ENCODE measurements at places on chromosomes 7 and 10. TPM values are rescaled to one million over a fixed set of nuclear protein-coding genes. Genes with fewer than 3 reads are reported as not detected.

The C7orf57 gene
- 0.44 TPM for total RNA-seq

The SPOCK2 gene
- total RNA-seq, result 205 TPM

The ZNF853 gene
- 0.91 TPM for total RNA-seq

The AOAH gene
- total RNA-seq, result 1.2 TPM

The ITPRID1 gene
- not detected for total RNA-seq

The VPS37D gene
- total RNA-seq, result not detected

GRCh38 chr10:91350651-91351081 is 59.5 kb upstream of the HECTD2 start:
- no peak for DNase-seq

GRCh38 chr10:2936816-2937215 is 130.5 kb upstream of the PFKP start:
- DNase-seq, result no peak

DNA sequence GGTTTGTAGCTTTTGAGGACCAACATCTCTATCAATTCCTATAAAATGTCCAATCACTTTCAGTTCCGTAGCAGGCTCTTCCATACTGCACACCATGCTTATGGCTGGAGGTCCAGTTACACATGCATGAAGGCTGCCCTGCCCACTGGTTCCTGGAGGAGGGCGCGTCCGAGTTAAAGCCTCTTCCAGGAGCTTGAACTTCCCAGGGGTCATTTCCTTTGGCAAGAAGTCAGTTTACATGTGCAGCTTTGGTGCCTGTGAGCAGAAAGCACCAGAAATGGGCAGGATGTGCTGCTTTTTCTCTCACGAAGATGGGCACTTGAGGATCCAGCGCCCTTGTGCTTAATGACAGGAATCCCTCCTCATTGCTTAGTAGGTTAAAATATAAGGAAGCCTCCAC is 17.6 kb upstream of the PHYH start:
- no peak for DNase-seq

DNA sequence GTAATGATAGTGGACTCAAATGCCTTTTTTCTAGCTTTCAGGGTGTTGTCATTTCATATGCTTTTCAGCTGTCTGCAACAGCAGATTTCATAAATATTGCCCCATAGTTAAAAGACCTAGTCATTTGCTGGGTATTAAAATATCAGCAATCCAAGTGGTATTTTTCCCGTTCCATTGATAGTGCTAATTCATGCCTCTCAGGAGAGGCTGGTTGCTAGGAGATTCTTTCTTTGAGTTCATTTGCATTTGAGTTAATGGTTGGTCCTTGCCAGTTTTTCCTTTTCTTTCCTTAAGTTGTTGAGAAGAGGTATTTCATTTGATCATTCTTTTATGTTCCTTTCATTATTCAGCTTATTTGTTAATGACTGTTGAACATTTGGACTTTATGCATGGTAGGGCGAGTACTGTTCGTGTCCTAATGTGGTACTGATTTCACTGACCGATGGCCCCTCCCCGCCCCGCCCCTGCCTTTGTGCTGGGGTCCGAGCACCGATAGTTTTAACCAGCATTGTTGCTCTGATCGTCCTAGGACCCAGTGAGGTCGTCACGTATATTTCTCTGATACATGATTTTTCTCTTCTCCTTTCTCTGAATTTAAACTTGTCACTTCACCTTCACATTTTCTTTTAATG is 128.6 kb downstream of the CCNY start:
- DNase-seq, result no peak

GRCh38 chr7:3408814-3409595 is 108.0 kb downstream of the SDK1 start:
- DNase-seq, result no peak

- no peak for DNase-seq
These were observed 57.5 kb upstream of the ZNF32 start for GRCh38 chr10:43706166-43706565.

DNA sequence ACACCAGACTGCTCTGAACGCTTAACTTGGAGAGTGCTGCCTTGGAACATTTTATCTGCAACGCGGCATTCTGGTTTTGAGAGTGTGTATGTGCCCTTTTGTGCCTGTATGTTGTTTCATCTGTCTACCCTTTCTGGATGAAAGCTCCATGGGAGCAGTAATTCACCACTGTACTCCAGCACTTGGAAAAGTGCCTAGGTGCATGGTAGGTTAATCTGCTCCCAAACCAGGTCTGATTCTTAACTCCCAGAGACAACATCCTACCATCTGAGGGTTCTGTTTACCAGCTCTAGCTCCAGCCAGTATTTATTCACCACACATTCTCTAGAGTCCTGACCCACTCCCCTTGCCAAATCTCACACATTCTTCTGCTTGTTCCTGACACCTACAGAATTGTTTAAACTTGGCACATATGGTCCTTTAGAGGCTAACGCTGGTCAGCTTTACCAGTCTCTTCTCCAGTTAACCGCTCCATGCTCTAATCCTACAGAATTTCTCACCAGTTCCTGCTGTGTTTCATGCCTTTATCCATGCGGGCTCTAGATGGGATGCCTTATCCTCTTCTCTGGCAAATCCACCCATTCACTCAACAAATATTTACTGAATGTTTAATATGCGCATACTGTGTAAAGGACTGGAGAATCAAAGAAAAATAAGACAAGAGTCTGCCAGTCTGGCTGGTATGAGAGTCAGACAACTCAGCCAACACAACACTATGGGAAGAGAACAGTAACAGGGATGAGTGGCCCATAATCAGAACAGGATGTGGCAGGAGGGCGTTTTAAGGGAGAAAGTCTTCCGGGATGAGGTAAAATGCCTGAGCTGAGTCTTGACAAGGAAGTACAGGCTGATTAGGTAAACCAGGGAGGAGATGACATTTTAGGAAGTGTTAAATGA is 46.3 kb downstream of the MTPN start:
- DNase-seq, result no peak

DNA sequence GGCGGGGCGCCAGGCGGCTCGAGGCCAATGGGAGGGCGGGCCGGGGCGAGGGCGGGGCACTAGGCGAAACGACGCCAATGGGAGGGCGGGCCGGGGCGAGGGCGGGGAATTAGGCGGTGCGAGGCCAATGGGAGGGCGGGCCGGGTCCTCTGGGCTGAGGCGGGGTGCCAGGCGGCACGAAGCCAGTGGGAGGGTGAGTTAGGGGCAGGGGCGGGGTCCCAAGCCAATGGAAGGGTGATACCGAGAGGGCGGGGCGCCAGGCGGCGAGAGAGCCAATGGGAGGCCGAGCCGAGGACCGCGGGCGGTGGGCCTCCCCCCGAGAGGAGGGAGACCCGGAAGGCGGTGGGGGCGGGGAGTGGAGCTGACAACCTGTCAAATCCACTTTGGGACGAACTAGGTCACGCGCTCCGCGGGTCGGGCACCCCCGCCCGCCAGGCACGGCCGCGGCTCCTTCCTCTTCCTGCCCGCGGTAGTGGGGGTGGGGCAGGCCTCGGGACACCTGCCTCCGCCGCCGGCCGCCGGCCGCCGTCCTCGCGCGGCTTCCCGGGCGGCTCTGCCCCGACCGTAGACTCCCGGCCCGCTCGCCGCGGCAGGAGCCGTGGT is 28.0 kb upstream of the KMT2C start:
- peak; percentile 100 for DNase-seq

Data from activated naive CD4-positive, alpha-beta T cell treated with anti-CD3 and anti-CD28 coated beads for 36 hours (primary cell).